NCI-H2107 (cell line): ENCODE measurements at places on chromosomes 7 and 10.

- DNase-seq, result no peak
Observed at GRCh38 chr10:49133706-49134248, at the start of gene FAM170B. Gene FAM170B, minus strand, starts transcription at chr10:49134021. Its CDS starts 103 bp downstream, at chr10:49133918.

DNA sequence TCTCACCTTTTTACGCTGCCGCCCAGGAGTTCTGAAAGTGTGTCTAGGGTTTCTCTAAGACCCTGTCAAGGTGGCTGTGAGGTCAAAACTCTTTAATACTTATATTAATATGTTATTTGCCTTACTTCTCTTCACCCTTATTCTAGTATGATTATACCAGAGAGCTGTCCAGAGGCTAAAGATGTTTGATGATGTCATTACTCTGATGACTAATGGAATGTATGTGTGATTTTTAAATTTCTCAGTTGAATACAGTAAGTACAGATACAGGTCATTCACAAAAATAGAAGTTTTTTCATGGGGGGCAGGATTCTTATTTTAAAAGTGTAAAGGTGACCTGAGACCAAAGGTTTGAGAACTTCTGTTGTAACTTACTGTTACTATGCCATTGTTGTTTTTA lies 150.6 kb upstream of the FOXP2 start:
- DNase-seq, result no peak

DNA sequence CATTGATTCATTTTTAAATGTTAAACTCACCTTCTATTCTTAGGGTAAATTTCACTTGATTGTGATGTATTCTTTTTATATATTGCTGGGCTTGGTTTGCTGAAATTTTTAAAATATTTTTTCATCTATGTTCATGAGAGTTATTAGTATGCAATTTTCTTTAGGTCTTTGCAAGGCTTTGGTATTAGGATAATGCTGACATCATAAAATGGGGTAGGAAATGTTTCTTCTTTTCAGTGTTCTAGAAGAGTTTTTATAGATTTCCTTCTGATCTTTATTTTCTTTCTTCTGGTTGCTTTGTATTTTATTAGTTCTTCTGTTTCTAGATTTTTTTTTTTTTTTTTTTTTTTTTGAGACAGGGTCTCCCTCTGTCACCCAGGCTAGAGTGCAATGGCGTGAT lies 56.3 kb downstream of the AHCYL2 start:
- no peak for DNase-seq

GRCh38 chr7:110470420-110470819 lies 620.5 kb upstream of the LRRN3 start:
- no peak for DNase-seq

DNA sequence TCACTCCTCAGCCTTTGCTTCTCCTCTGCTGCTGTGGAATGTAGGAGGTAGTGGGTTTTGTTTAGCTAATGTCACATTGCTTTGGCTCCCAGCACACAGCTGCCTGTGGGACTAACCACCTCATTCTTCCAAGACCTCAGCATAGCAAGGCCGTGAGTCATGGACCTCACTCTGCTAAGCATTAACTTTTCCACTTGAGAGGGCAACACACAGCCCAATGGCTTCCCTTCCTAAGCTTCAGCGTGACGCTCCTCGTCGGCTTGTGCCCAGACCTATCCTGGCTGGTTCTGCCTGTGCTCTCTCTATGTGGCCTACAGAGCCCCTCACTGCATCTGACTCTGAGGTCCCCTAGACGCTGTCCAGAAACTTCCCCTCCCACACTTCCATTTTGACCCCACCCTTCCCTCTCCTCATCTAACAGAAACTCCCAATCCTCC lies 23.3 kb downstream of the MYOF start:
- no peak for DNase-seq

GRCh38 chr7:116698930-116699721 lies 27.1 kb downstream of the MET start:
- DNase-seq, result peak; percentile 84

GRCh38 chr10:13074563-13075451 lies 25.2 kb upstream of the OPTN start:
- DNase-seq, result peak; percentile 23

DNA sequence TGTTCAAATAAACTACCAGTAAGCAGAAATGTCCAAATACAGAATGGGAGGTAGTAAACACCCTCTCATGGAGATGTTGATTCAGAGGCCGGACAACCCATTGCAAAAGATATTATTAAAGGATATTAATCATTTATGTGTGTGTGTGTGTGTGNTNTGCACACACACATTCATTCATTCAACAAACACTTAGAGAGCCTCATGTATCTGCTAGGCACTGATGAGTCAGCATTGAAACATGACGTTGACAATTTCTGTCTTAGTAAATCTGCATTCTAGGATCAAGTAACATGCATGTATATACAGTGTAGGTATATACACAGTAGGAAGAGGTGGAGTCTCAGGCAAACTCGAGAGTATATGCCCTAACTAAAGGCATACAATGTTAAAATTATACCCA lies 187.0 kb downstream of the ZNF365 start:
- DNase-seq, result no peak
